Transverse colon (tissue), 4 donors: ENCODE measurements at places on chromosomes 16 and 17.

DNA sequence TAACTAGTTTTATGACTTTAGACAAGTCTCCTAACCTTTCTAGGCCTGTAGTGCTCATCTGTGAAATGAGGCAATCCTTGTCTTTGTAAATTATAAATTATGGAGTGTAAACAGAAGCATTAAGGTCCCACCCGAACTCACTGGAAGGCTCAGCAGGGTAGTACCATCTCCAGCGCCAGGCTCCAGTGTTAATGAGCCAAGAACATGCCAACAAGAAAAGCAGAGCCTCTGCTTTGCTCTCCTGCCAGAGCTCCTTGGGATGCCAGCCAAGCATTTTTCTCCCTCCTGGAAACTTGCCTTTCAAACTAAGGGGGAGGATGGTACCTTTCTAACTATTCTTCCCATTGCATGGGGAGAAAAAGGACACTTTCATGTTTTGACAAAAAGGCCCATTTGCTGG, 14.9 kb downstream of the LIMD2 start:
- H3K36me3 ChIP-seq = peaks cover 17% of the 10 kb centered on the region
- no peak overlapping the region for H3K27ac ChIP-seq
- DNase-seq = no peak
- no peaks in the 10 kb centered on the region for H3K4me1 ChIP-seq
- no peaks in the 10 kb centered on the region for H3K27me3 ChIP-seq

GRCh38 chr17:63843910-63844677, 1.6 kb upstream of the SMARCD2 start:
- H3K27me3 ChIP-seq = no peaks in the 10 kb centered on the region
- DNase-seq = no peak
- peak overlapping the region; percentile 97 for H3K27ac ChIP-seq

DNA sequence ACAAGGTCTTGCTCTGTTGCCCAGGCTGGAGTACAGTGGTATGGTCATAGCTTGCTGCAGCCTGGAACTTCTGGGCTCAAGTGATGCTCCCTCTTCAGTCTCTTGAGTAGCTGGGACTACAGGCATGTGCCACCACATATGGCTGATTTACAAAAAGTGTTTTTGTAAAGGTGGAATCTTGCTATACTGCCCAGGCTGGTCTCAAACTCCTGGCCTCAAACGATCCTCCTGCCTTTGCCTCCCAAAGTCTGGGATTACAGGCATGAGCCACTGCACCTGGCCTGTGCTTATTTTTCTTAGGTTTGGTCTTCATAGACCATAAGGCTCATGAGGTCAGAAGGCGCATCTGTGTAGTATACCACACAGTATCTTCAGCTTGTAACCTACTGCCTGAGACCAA, 5.3 kb downstream of the CLEC19A start:
- DNase-seq = no peak
- H3K27ac ChIP-seq = no peak overlapping the region
- H3K36me3 ChIP-seq = no peaks in the 10 kb centered on the region
- no peak overlapping the region for H3K4me3 ChIP-seq
- no peaks in the 10 kb centered on the region for H3K27me3 ChIP-seq

- H3K27ac ChIP-seq = no peak overlapping the region
- no peaks in the 10 kb centered on the region for H3K36me3 ChIP-seq
- no peak overlapping the region for H3K4me3 ChIP-seq
- no peak for DNase-seq
- H3K27me3 ChIP-seq = no peaks in the 10 kb centered on the region
These were observed 386.0 kb downstream of the SLC39A11 start for GRCh38 chr17:72706396-72706981.
